Thoracic aorta (tissue), 2 donors: ENCODE measurements at places on chromosomes 4 and X. TPM values are rescaled to one million over a fixed set of nuclear protein-coding genes. Genes with fewer than 3 reads are reported as not detected.

DNA sequence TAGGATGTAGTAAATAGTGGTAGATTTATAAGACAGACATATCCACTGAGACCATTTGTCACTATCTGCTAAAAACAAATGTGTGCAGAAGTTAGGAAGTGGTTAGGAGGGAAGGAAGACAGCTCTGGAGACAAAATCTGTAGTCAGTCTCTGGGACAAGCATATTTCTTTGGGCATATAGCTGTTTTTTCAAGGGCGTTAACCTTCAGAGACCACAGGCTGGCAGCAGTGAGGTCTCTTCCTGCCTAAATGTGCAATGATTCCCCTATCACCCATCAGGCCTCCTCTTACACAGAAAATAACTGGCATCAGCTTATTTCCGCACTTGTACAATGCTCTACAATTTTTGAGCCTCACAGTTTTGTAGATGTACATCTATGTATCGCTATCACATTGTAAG lies 6.5 kb downstream of the TMEM150C start:
- no peak for DNase-seq
- H3K4me1 ChIP-seq: no peaks in the 10 kb centered on the region
- no peak overlapping the region for H3K27ac ChIP-seq
- no peak overlapping the region for H3K4me3 ChIP-seq
- no peaks in the 10 kb centered on the region for H3K27me3 ChIP-seq

GIMD1 gene
- total RNA-seq: not detected

SPANXD gene
- total RNA-seq: not detected

GRCh38 chr4:53646795-53647194 lies 55.5 kb upstream of the LNX1 start:
- no peak for DNase-seq
- no peaks in the 10 kb centered on the region for H3K4me1 ChIP-seq
- H3K36me3 ChIP-seq: no peaks in the 10 kb centered on the region

LRIT3 gene
- 0.85 TPM for total RNA-seq

SYNPO2 gene
- 264 TPM for total RNA-seq
